ENCODE measurements at places on chromosomes 7 and 10.

DNA sequence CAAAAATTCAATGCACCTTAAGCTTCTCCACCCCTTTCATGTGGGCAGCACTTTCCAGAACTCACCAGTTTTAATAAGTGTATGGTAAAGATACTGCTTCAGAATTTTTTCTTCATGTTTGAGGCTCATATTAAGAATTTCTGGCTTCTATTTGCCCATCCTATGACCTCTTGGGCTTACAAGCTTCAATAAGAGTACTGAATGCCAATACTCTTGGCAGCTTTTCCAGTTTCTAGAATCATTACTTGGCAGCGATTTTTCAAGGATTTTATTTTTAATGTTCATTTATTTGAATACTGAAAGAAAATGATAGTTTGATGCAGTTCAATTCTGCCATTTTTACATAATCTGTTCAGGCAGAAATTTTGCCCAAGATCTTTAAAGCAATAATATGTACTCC is 242.1 kb upstream of the KCND2 start:
- no peak for DNase-seq
- no peak overlapping the region for H3K4me3 ChIP-seq
- H3K4me1 ChIP-seq: no peaks in the 10 kb centered on the region
- H3K27ac ChIP-seq: no peak overlapping the region
- no peaks in the 10 kb centered on the region for H3K36me3 ChIP-seq

- H3K27ac ChIP-seq: peak overlapping the region; percentile 4
- H3K4me3 ChIP-seq: no peak overlapping the region
- H3K36me3 ChIP-seq: peaks cover 4% of the 10 kb centered on the region
- no peaks in the 10 kb centered on the region for H3K4me1 ChIP-seq
- H3K27me3 ChIP-seq: no peaks in the 10 kb centered on the region
- no peak for DNase-seq
These were observed 13.8 kb upstream of the TECPR1 start for GRCh38 chr7:98265841-98266271.

DNA sequence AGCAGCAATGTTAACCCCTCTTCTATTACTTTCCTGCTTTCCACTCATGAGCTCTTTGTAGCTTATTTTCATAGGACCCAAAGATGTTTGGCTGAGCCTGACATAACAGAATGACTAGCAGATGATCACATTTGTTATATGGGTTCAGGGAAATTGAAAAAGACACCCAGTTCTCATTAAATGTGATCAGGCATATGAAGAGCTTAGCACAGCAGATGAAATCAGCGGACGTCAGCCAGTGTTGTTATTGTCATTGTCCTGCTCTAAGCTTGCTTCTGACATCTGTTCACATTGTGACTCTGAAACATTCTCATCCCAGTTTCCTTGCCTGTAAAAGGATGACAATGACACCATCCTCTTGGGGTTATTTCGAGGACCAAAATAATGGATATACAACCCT is 43.5 kb downstream of the FAM241B start:
- H3K4me3 ChIP-seq: no peak overlapping the region
- no peak overlapping the region for H3K27ac ChIP-seq
- H3K27me3 ChIP-seq: peaks cover 25% of the 10 kb centered on the region
- no peak for DNase-seq
- no peaks in the 10 kb centered on the region for H3K4me1 ChIP-seq

- no peak overlapping the region for H3K4me3 ChIP-seq
- no peaks in the 10 kb centered on the region for H3K36me3 ChIP-seq
- DNase-seq: no peak
- H3K27me3 ChIP-seq: no peaks in the 10 kb centered on the region
- no peaks in the 10 kb centered on the region for H3K4me1 ChIP-seq
- no peak overlapping the region for H3K27ac ChIP-seq
These were observed 65.2 kb downstream of the LYZL1 start for GRCh38 chr10:29353887-29354561.

DNA sequence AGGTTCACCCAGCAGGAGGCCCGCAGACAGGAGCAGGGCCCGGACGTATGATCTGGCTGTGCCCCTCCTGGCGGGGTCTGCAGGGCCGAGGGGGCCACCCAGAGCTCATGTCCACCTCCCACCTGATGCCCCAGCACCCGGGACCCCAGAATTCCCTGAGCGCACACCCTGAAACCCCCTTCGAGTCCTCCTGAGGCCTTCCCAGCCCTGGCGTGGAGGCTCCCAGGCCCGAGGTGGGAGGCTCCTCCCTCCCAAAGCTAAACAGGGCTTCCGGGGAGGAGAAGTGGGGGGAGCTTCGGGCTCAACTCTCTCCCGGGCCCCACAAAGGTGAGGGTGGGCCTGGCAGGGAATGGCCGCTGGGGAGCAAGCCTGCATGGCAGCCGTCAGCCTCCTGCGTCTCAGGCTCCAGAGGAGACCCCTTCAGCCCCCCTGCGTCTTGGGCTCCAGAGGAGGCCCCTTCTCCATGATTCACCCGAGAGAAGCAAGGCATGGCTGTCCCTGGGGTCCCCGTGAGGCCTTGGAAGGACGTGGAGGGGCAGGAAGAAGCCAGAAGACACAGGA is 30.2 kb downstream of the MICALL2 start:
- H3K4me3 ChIP-seq: no peak overlapping the region
- no peak for DNase-seq
- H3K36me3 ChIP-seq: no peaks in the 10 kb centered on the region
- peaks cover 4% of the 10 kb centered on the region for H3K27me3 ChIP-seq
- peaks cover 5% of the 10 kb centered on the region for H3K4me1 ChIP-seq
- H3K27ac ChIP-seq: no peak overlapping the region

GRCh38 chr7:100678291-100678984 is 4.9 kb downstream of the GNB2 start:
- DNase-seq: no peak
- H3K36me3 ChIP-seq: peaks cover 72% of the 10 kb centered on the region
- H3K27ac ChIP-seq: no peak overlapping the region

DNA sequence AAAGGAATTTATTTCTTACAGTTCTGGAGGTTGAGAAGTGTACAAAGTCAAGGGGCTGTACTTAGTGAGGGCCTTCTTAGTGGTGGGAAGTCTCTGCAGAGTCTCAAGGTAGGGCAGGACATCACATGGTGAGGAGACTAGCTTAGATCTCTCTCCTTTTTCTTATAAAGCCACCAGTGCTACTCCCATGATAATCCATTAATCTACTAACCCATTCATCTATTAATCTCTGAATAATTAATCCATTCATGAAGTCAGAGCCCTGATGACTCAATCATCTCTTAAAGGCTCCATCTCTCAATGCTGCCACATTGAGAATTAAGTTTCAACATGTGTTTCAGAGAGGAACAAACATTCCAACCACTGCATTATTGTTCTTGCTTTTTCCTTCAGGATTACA is 64.4 kb upstream of the CSTF2T start:
- no peaks in the 10 kb centered on the region for H3K27me3 ChIP-seq
- DNase-seq: no peak
- H3K36me3 ChIP-seq: no peaks in the 10 kb centered on the region
- no peaks in the 10 kb centered on the region for H3K4me1 ChIP-seq

DNA sequence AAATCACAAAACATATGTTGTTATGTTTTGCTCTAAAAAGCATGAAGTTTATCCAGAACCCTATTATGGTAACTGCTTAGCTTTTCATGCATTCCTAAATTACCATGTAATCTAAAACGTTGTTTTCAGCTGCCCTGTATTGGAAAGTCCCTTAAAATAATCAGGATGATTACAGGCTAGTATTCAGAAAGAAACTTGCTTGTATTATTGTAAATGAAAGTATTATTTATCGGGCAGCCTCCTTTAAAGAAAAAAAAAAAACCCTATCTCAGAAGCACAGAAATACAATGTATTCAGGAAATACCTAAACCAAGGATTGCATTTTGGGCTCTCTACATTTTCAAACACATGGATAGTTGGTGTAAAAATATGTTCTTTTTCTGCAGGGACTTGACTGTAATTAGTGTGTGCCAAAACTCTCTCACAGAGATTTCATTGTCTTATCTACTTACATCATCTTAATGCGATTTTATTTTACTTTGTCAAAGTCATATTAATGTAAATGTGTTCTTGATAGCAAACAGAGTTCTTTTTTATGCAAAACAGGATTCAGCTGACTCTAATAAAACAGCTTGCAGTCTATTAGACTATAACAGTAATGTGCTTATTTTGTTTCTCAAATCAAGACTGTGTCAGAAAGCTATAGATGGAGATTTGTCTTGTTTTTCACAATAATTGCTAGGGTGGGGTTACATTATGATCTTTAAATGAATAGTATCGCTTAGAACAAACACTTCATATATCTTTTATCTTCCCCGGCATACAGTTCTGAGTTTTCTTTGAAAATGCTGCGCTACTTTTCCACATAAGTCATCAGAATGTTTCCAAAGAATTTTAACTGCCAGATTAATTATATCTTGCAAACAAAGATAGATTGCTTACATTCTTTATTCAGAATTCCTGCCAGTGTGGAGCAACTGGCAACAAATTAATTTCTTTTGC is 65.3 kb upstream of the ARID5B start:
- no peak overlapping the region for H3K27ac ChIP-seq
- H3K36me3 ChIP-seq: no peaks in the 10 kb centered on the region
- no peak for DNase-seq
- no peaks in the 10 kb centered on the region for H3K27me3 ChIP-seq
